ENCODE measurements at places on chromosomes 13 and 19.

GRCh38 chr19:37513397-37513796 is 6.7 kb downstream of the ZNF793 start:
- DNase-seq: no peak

GRCh38 chr13:73273745-73274144 is 214.9 kb downstream of the KLF5 start:
- DNase-seq: no peak

- DNase-seq: no peak
Measured at GRCh38 chr13:52707375-52707774, 32.2 kb downstream of the CNMD start.

DNA sequence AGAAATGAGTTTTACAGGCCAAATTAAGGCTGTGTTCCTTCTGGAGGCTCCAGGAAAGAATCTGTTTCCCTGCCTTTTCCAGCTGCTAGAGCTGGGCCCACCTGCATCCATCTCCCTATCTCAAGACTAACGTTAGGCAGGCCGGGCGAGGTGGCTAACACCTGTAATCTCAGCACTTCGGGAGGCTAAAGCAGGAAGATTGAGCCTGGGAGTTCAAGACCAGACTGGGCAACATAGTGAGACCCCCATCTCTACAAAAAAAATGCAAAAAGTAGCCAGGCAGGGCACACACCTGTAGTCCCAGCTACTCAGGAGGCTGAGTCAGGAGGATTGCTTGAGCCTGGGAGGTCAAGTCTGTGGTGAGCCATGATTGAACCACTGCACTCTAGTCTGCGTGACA is 14.6 kb downstream of the HIF3A start:
- no peak for DNase-seq

GRCh38 chr19:1171755-1172352 is 2.2 kb downstream of the SBNO2 start:
- DNase-seq: no peak

- no peak for DNase-seq
Measured at GRCh38 chr13:79547211-79548195, 66.5 kb downstream of the NDFIP2 start.

DNA sequence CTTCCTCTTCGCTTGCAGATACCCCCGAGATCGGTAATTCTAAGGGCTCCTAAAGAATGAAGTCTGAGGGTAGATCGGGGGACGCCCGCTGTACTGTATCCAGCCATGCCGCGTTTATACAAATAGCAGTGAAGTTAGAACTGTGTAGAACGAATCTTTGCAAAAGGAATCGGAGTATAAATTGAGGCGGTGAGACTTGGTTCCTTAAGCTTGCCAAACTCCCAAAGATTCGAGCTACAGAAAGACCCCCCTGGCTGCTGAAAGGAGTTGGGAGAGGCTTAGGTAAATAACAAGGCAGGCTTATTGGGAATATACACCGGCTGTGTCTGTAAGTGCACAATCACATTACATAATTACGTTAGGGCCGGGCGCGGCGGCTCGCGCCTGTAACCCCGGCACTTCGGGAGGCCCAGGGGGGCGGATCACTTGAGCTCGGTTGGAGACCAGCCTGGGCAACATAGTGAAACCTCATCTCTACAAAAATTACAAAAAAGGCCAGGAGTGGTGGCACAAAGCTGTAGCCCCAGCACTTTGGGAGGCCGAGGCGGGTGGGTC is 12.2 kb downstream of the TMEM160 start:
- no peak for DNase-seq

- DNase-seq: no peak
Measured at GRCh38 chr13:50357586-50358118, 342.4 kb downstream of the KCNRG start.

DNA sequence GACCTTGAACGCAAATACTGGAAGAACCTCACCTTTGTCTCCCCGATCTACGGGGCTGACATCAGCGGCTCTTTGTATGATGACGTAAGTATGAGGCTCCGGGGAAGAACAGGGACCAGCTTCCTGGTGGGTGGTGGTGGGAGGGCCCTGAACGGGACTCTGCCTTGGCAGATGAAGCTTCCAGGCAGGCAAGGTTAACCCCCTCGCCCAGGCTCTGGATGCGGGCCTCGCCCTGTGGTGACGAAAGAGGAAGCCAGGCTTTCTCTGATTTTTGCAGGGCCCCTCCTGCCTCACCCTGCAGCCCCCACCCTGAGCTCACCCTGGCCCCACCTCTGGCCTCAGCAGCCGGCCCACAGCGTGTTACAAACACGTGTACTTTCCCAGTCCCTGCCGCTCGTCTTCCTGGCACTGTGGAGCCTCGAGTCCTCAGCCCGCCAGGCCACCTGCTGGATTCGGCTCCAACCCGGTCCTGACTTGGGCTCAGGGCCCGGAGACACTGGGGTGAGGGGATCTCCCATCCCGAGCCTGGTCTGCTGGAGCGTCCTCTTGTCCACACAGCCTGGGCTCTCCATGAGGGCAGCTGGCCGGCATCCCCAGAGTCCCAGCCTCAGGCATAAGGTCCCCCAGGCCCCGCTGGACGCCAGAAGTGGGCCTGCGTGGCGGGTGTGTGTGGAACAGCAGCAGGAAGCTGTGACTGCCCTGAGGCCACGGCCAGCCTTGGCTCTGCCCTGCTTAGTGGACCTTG is 72.4 kb downstream of the KDM4B start:
- no peak for DNase-seq

- DNase-seq: no peak
Measured at GRCh38 chr13:112067871-112068539, 1.1 kb downstream of the SOX1 start.

GRCh38 chr19:30662211-30662861 is 290.2 kb downstream of the ZNF536 start:
- DNase-seq: no peak

DNA sequence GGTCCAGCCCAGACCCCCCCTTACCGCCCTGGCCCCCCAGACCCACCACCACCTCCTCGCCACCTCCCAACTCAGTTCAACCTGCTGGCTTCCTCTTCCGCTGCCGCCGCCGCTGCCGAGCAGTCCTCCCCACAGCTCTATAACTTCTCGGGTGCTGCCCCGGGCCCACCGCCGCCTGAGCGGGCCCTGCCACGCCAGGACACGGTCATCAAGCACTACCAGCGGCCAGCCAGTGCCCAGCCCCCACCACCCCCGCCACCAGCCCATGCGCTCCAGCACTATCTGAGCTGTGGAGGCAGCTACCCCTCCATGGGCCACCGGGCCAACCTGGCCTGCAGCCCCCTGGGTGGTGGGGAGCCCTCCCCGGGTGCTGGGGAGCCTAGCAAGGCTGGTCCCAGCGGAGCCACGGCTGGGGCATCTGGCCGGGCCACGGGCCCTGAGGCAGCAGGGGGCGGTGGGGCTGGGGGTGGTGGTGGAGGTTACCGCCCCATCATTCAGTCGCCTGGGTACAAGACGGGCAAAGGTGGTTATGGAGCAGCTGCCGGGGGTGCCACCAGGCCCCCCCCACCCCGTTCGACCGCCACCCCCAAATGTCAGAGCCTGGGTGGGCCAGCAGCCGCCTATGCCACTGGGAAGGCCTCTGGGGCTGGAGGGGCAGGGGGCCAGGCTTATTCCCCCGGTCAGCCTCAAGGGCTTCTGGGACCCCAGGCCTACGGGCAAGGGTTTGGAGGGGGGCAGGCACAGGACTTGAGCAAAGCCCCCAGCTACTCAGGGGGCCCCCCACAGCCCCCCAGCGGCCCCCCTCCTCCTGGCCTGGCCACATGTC is 4.2 kb downstream of the PRR12 start:
- no peak for DNase-seq

GRCh38 chr19:39506944-39507714 is 7.8 kb upstream of the SELENOV start:
- DNase-seq: peak; percentile 25

DNA sequence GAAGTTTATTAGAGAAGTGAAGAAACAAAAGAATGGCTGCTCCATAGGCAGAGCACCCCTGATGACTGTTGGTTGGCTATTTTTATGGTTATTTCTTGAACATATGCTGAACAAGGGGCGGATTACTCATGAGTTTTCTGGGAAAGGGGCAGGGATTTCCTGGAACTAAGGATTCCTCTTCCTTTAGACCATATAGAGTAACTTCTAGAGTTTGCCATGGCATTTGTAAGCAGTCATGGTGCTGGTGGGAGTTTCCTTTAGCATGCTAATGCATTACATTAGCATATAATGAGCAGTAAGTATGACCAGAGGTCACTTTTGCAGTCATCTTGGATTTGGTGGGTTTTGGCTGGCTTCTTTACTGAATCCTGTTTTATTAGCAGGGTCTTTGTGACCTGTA is 38.7 kb upstream of the PCDH8 start:
- no peak for DNase-seq

- DNase-seq: no peak
Measured at GRCh38 chr19:36030264-36031148, 2.2 kb downstream of the CLIP3 start.

DNA sequence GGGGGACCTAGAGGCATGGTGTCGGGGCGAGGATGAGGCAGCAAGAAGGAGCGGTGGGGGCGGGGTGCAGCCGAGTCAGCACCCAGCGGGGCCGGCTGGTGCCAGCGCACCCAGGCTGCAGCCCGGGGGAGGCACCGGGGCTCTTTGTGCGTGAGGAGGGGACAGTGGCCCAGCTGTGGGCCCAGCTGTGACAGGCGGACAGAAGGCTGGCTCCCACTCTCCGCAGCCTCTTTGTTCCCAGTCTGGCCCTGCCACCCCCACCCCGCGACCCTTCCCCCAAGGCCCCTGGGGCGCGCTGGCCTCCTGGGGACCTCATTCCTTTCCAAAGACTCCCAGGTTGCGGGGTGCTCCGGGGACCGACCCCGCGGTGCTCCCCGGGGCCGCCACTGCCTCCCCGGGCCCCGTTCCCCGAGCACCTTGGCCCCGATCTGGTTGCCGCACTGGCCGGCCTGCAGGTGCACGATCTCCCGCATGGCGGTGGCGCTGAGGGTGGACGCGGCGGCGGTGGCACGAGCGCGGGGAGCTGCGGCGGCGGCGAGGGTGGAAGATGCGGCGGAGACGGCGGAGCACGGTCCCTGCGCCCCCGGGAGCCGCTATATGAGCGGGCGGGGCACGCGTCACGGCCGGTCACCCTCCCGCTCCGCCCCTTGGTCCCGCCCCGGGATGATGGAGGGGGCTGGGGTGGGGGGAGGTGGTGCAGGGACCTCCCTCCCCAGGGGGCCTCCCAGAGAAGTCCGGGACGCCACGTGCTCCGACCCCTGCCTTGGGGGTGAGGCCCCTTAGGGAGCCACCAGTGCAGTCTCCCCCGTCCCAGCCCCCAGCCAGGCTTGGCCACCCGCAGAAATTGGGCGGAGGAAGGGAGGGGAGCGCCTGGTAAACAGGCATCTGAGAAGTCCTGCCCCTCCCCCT is at the start of gene TUBB4A:
Gene TUBB4A (minus strand): TSS at position 570 of the 909 bp plus-strand sequence. CDS start 97 bp downstream, at position 473.
- DNase-seq: no peak

- no peak for DNase-seq
Measured at GRCh38 chr19:3771000-3771905, 775 bp downstream of the RAX2 start.

GRCh38 chr13:95385798-95386197 is 84.5 kb upstream of the ABCC4 start:
- DNase-seq: no peak

GRCh38 chr13:100941377-100942368 is 267.1 kb upstream of the TMTC4 start:
- no peak for DNase-seq

DNA sequence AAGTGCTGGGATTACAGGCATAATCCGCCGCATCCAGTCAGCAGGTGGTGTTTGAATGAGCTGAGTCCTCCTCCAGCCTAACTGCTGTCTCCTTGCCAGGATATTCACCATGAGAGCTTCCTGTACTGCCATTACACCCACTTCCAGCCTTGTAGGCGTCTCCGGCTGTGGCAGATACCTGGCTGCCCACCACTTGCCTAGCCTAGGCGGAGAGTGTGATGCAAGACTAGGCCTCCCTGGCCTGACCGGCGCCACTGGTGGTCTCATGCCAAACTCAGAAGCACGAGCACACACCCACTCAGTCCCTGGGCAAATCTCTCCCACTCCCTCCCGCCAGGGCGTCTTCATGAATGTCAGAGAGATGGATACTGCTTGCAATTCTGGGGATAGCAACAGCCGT is 16.6 kb downstream of the IL12RB1 start:
- no peak for DNase-seq

DNA sequence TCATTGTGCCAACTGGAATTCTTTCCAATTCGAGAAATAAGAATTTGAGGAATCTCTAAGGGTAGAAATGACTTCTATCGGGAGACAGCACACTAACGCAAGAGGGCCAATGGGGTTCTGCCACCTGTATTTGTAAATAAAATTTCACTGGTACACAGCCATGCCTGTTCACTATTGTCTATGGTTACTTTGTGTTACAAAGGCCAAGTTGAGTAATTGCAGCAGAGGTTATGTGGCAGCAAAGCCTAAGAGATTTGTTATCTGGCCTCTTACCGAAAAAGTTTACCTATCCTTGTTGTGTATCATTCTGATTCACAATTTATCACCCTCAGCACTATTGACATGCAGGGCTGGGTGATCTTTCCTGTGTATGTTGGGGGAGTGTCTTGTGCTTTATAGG is 278.0 kb downstream of the KLF5 start:
- DNase-seq: no peak

DNA sequence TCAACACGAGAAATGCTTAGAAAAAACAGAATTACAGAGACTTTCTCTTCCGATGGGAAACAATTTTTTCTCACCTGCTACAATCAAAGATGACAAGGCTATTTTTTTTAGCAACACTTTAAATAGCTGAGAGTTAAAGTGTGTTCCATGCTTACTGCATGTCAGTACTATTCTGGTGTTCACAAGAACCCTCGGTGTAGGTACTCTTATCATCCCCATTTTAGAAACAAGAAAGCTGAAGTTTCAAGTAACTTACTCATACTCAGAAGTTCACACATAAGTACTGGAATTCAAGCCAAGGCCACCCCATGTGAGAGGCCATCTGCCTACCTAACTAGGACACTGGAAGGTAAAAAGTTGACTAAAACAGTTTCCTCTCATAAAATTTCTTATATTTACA is 9.0 kb upstream of the TNFRSF19 start:
- no peak for DNase-seq

DNA sequence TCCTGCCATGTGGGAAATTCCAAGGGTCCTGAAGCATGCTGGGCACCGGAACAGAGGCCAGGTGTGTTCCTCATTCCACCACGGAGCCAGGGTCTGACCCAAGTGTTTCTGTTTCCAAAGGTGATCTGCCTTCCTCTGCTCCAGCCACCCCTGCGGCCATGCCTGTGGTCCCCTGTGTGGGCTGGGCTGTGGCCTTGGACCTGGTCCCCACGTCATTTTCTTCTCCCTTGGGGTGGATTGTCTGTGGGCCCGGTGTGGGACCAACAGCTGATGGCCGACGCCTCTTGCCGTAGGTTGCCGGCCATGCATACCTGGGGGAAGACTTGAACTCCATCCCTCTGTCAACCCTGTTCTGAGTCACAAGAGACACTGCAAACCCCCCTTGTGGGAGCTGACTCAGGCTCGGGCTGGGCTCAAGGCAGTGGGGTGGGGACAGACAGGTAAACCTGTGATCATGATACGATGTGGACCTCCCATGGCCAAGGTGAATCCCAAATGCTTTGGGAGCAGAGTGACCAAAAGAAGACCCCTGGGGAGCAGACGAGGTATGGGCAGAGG is 35.0 kb downstream of the ATP11A start:
- DNase-seq: no peak

DNA sequence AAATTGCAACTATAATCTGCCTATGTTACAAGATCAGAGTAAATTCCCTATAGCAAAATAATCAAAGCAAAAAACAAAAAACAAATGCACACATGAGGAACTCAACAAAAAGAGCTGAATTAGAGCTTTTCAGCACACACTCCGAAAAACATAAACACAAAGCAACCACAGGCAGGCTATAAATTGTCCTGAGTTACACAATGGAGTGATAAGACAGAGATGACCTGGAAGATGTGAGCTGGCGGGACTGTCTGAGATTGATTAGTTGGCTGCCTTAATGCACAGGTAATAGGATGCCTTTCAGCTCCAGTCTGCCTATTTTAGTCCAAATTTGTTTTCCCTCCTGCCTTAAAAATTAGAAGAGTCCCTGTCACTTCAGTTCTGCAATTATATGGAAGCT is 159.0 kb upstream of the FNDC3A start:
- DNase-seq: no peak
